NCI-H187 (cell line): ENCODE measurements at places on chromosomes 7 and 10.

GRCh38 chr7:35681231-35682029 lies 13.5 kb downstream of the HERPUD2 start:
- no peak for DNase-seq

GRCh38 chr7:80499350-80499953 lies 12.4 kb downstream of the GNAT3 start:
- DNase-seq: no peak

DNA sequence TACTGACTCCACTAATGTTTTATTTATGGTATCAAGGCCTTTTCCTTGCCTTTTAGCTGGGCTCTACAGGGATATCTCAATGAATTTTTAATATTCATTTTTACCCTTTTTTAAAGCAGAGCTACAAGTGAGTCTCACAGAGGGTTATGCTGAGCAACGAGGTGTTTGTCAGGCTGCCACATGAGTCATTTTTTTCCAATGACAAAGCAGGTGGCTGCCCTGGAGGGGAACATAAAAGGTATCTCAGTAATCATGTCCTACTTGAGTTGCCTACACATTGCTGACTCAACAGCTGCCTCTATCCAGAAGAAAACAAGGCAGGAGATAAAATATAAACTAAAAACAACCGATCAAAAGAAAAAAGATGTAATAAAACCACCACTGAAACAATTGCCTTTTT lies 1004.9 kb upstream of the POT1 start:
- DNase-seq: no peak

GRCh38 chr7:15764010-15764409 lies 77.5 kb upstream of the MEOX2 start:
- DNase-seq: no peak

- no peak for DNase-seq
Measured at GRCh38 chr7:134692344-134692705, 45.7 kb downstream of the BPGM start.

GRCh38 chr10:97796651-97797050 lies 24.9 kb upstream of the SFRP5 start:
- DNase-seq: no peak

GRCh38 chr7:148921806-148922205 lies 37.7 kb upstream of the EZH2 start:
- no peak for DNase-seq

DNA sequence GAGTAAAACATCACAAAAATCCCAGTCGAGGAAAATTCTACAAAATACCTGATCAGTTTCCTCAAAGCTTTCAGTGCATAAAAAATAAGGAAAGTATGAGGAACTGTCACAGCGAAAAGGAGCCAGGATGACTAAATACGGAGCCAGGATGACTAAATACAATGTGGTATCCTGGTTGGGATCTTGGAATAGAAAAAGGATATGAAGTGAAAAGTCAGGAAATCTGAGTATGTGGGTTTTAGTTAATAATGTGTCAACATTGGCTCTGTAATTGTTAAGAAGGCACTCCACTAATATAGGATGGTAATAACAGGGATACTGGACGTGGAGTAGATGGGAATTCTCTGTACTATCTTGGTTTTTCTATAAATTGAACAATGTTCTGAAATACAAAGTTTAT lies 175.5 kb downstream of the SUGCT start:
- DNase-seq: no peak

GRCh38 chr10:18829259-18829658 lies 170.0 kb downstream of the ARL5B start:
- DNase-seq: no peak

DNA sequence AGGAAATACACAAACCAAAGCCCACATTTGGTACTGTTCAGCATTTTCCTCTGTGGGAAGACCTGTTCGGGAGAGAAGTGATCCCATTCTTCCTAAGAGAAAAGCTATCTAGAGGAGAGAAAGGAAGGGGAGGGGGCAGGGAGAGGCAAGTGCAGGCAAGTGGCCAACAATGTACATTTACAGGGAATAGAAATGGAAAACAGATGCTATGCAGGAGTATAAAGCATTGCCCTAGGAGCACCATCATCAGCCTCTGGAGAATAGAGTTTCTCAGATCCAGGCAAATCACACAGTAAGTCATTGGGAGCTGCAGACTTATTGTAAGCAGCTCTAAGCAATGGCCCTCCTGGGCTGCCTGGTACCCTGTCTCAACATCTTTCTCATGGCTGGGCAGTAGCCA lies 424.4 kb upstream of the AUTS2 start:
- no peak for DNase-seq

GRCh38 chr10:103493916-103494877 lies 692 bp downstream of the NEURL1 start:
- no peak for DNase-seq

DNA sequence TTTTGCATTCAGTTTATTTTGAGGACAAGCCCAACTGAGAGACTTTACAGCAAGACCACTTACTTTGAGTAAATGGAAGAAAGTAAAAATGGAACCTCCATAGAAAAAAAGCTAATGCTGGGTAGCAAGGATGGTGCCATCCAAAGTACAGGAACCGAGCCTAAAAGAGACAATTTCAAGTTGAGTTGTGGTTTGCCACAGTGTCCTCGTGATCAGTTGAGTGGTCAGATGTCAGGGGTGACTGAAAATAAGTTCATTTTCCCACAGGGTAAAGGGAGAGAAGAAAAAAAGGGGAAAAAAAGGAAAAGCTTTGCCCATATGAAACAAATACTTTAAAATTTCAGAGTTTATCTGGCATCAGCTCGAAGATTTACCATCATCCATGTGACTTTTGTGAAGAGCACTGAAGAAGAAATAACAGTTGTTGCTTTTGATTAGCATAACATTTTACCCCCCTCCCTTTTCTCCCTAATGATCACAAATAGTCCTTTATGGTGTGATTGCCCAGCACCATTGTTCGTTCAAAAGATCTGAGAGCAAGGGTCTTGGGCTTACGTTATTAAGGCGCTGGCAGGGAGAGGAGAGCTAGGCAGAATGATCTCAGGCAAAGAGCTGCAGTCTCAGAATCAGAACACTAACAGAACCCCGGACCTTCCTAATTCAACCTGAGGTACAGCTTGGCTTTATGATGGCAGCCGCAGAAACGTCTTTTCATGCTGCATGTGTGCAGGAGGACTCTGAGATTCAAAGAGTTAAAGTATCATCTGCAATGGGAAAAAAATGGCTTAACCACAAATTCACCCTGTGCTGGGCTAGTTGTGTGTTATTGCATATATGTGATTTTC lies 338.1 kb downstream of the RNLS start:
- DNase-seq: no peak

- DNase-seq: no peak
Measured at GRCh38 chr10:78870458-78870857, 198.3 kb upstream of the ZMIZ1 start.

DNA sequence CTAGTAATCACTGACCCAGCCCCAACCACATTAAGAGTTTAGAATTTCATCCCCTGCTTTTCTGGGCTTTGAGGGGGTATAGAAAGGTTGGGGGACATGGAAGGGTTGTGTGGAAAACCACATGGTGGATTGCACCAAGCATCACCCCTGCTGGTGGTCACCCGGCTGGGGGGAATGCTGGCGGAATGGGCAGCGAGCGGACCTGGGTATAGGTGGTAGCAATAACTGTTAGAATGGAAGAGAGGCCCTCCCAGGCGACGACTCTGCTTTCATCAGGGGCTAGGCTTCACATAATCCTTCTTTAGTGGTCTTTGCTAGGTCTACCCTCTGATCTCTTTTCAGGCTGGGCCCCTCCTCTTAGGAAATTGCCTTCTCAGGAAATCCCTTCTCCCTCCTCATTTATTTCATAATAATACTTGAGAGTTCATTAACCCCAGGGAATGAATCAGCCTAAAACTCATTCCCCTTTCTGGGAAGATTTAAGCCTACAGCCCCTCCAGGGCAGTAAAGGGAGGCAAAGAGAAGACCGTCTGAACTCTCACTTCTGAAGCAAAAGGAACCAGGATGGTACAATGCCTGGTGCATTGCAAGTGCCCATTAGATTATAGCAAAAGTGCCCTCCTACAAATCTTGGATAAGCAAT lies 90.7 kb upstream of the LEP start:
- DNase-seq: no peak

DNA sequence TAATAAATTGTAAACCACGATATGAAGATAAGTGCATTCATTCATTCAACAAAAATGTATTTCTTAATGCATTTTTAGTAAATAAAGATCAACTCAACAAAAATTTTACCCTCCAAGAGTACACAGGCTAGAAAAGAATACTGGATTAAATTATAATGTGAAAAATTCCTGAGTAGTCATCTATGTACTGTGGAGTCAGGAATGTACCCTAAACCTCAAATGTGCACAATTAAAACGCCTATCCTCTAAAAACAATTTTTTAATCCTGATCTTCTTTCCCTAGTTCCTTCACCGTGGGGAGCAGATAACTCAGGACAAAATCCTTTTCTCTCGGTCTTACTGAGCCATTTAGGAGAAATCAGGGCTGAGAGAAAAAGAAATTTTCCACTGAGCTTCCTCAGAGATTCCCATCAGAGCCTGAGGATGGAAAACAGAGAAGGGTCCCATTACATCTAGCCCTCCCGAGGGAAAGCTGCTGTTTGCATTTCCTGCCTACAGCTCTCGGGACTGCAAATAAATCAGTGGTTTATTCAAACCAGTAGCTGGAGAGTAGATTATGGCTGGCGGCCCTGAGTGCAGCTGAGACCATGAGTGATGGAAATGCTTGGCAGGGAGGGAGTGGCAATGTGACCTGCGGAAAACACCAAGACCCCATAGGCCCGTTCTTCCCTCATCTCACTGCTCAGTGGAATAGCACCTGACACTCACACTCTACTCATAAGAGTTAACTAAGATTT lies 7.4 kb downstream of the TAS2R40 start:
- no peak for DNase-seq

DNA sequence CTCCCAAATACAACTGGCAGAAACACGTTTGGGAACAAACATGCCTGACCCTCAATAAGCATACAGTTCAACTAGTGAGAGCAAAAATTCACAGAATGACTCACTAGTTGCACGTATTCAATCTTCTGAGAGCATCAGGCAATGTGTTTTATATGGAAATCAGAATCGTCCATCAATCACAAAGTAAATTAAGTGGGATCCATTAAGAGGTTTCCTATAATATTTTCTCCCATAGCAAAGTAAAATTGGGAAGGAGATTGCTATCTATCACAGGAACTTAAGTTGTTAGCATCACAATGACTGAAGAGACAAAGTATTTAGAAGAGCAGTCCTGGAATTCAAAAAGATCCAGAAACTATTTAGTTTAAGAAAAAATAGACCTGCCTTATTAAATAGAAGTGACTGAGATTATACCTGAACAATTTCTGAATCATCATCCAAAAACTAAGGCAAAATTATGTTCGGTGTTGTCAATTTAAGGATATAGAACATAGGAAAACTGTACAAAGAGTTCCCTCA lies 28.3 kb downstream of the INHBA start:
- DNase-seq: no peak

DNA sequence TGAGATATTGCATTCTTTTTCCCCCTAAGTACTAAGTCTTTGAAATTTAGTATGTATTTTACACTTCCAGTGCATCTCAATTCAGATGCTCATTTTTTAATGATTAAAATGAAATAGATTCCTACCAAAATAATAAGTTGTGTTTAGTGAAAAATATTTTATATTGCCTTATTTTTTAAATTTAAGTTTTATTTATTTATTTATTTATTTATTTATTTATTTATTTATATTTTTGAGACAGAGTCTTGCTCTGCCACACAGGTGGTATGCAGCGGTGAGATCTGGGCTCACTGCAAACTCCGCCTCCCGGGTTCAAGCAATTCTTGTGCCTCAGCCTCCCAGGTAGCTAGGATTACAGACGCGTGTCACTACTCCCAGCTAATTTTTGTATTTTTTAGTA lies 95.5 kb downstream of the RPS24 start:
- DNase-seq: no peak

- no peak for DNase-seq
Measured at GRCh38 chr10:16986082-16986405, 143.6 kb downstream of the CUBN start.

- DNase-seq: no peak
Measured at GRCh38 chr7:128402356-128402755, 7.4 kb downstream of the IMPDH1 start.

- DNase-seq: no peak
Measured at GRCh38 chr7:114953724-114954123, 31.8 kb downstream of the MDFIC start.

DNA sequence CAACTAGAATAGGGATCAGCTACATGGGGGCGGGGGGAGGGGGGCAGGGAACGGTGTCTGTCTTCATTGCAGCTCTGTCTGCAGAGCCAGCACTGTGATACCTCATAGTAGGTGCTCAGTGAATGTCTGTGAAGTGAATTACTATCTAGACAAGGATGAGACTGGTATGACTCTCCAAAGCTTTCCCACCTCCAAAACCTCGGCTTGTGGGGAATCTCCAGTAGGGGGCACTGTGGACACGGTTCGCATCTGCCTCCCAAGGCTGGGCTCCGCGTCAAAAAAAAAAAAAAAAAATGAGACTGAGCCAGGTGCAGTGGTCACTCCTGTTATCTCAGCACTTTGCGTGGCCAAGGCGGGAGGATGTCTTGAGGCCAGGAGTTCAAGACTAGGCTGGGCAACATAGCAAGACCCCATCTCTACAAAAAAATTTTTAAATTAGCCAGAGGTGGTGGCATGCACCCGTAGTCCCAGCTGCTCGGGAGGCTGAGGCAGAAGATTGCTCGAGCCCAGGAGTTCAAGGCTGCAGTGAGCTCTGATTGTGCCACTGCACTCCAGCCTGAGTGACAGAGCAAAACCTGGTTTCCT lies 9.6 kb downstream of the TRIM56 start:
- DNase-seq: peak; percentile 9

GRCh38 chr7:112157072-112157471 lies 49.1 kb downstream of the DOCK4 start:
- DNase-seq: no peak

- DNase-seq: no peak
Measured at GRCh38 chr7:75995996-75996395, 1.6 kb upstream of the TMEM120A start.

GRCh38 chr10:90788968-90789367 lies 68.9 kb downstream of the HTR7 start:
- DNase-seq: no peak

GRCh38 chr10:104254493-104255310 lies at the start of gene GSTO1:
Gene GSTO1, plus strand, starts transcription at chr10:104254892. Its CDS starts 37 bp downstream, at chr10:104254929.
- no peak for DNase-seq

DNA sequence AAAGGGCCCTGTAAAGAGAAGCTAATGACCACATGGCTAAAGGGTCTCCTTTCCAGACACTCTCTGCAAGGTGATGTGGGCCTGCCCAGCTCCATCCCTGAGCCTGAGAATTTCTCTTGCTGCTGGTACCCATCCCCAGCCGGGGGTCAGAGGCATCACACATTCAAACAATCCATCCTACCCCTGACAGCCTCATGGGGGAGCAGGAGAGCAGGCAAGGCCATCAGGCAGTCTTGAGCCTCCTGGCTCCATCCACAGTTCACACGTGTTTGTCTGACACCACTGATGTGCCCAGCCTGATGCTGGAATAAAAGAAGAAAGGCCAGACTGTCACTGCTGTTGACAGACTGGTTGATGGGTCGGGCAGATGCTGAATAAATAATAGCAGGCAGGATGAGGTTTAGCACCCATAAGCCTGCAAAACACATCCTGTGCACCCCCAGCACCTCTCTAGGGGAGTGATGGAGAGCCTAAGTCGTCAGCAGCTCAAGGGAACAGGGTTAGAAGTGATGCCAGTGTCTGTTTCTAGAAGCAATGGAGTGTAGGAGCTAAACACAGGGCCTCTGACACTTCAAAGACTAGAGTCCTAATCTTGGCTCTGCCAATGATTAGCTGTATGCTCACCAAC lies 43.5 kb downstream of the TLL2 start:
- no peak for DNase-seq

- DNase-seq: no peak
Measured at GRCh38 chr7:30644286-30644955, 37.8 kb downstream of the CRHR2 start.

GRCh38 chr10:113041841-113042750 lies 92.0 kb downstream of the TCF7L2 start:
- DNase-seq: no peak
